ENCODE measurements at places on chromosomes 3 and 15.

GRCh38 chr3:129084501-129084900 is 23.9 kb downstream of the GP9 start:
- no peak for DNase-seq

GRCh38 chr15:89177633-89178306 is 43.6 kb downstream of the RLBP1 start:
- peak; percentile 75 for DNase-seq

GRCh38 chr3:30544812-30545211 is 61.6 kb upstream of the TGFBR2 start:
- peak; percentile 93 for DNase-seq

DNA sequence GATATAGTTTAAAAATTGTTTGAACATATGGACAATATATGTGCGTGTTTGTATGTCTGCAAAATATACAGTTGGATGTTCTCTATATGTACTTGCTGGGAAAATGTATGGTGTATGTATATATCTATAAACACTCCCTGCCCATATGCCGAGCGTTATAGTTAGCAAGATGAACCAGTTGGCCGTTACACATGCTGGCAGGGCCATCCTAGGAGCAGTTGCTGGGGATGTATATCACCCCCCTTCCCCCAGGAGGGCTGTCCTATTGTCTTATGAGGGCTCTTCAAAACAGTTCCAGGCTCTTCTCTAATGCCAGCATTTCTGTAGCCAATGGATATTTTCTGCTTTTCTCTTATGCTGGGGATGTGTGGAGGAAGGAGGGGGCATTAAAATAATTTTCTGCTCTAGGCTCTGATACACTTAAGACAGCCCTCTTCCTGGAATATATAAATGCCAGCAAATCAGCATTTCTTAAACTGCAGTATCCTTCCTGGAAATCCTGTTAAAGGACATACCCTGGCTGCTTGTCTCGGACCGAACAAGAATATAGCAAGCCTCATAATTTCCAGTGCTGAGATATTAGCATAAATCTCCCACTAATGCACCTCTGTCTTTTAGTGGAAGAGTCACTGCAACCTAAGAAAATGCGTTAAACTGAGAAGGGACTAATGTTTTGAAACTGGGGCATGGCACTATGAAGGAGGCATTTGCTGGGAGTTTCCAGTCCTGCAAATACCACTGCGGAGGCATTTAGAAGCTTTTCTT is 134.4 kb downstream of the MDFIC2 start:
- no peak for DNase-seq

GRCh38 chr3:73683706-73684105 is 59.0 kb upstream of the PDZRN3 start:
- DNase-seq = no peak

- peak; percentile 40 for DNase-seq
Measured at GRCh38 chr15:38260077-38260476, 7.4 kb downstream of the SPRED1 start.

- no peak for DNase-seq
Measured at GRCh38 chr3:158642005-158642404, 2.3 kb upstream of the GFM1 start.

DNA sequence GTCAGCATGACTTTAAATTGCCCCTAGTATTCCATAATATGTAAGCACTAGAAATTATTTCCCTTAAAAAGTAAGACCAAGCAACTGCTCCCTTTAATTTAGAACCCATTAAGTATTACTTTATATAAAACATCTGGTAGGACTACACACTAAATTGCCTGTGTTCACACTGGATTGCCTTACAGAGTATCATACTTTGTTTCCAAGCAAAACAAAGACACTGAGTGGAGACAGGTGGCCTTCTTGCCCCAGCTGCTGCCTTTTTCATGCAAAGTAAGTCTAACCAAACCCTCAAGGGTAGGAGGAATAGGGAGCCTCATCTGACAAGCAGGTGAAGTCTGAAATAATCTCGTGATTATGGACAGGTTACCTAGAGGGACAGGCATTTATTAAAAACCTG is 87.3 kb downstream of the PEX5L start:
- no peak for DNase-seq

- no peak for DNase-seq
Measured at GRCh38 chr15:68501259-68501591, 69.3 kb upstream of the ITGA11 start.

GRCh38 chr15:88479169-88479568 is 11.7 kb downstream of the MRPS11 start:
- peak; percentile 8 for DNase-seq

GRCh38 chr3:112773864-112774263 is 72.8 kb downstream of the CD200R1L start:
- DNase-seq = no peak

DNA sequence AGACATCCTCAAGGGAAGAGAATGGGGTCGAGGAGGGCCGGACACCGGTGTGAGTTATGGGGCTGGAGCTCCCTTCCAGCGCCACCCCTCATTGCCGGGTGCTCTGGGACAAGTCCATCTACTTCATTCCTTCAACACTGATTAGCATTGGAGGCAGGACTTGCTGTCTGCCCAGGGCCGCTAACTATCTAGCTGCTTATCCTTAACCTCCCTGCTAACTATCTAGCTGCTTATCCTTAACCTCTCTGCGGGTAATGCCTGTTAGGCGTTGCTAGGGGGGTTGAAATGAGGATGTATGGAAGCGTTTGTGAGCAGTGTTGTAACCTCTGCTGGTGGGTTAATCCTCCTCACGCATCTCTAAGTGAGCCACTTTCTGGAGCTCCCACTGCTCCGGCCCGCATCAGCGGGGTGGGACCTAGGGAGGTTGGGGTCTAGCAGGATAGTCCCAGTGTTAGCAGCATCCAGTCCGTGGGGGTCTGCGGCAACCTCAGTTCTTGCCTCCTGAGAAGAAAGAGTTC is 10.9 kb upstream of the CHAC1 start:
- peak; percentile 54 for DNase-seq

- DNase-seq = peak; percentile 79
Measured at GRCh38 chr15:95409626-95410310, 920.7 kb upstream of the NR2F2 start.

- DNase-seq = peak; percentile 56
Measured at GRCh38 chr15:60520825-60521368, 42.0 kb upstream of the ICE2 start.

DNA sequence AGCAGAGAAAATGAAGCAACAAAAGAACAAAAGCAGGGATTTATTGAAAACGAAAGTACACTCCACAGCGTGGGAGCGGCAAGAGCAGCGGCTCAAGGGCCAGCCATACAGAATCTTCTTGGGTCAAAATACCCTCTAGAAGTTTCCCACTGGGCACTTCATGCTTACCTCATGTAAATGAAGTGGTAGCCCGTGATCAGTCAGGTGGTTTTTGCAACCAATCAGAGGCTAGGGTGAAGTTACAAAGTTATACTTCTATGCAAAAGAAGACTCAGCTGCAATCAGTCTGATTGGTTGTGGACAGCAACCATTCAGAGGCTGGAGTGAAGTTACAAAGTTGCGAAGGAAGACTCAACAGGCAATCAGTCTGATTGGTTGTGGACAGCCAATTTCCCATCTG is 37.8 kb upstream of the TRH start:
- DNase-seq = peak; percentile 18

DNA sequence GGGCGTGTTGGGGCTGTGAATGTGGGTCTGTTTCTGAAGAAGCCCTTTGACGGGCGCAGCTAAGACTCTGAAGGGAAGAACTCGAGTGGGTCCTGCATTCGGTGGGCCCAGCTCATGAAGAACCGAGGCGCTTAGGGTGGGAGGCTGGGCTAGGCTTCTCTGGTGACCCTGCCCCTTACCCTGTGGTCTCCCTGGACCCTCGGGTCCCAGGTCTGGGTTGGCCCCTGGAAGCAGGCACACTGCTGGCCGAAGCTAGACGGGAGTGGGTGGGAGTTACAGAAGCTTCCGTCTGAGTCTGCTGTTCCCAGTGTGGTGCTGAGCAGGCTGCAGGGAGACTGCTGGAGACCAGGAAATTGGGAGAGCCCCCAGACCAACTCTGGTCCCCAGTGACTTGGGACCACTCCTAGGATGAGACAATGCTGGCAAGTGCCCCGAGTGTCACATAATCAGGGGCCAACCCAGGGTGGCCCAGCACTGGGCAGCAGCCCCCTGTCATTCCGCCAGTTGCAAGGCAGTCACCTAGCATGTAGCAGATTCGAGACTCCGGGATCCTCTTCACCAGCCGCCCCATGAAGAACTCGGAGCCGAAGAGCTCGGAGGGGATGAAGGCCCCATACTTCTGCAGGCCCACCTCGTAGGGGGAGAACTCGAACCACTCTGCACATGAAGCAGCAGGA is 16.7 kb upstream of the EHD4 start:
- DNase-seq = no peak

- DNase-seq = peak; percentile 71
Measured at GRCh38 chr15:66850078-66850991, 148.3 kb downstream of the SMAD6 start.

- DNase-seq = peak; percentile 53
Measured at GRCh38 chr15:90585863-90586262, 56.1 kb downstream of the CRTC3 start.

GRCh38 chr3:37985637-37986320 is 4.8 kb upstream of the VILL start:
- no peak for DNase-seq

DNA sequence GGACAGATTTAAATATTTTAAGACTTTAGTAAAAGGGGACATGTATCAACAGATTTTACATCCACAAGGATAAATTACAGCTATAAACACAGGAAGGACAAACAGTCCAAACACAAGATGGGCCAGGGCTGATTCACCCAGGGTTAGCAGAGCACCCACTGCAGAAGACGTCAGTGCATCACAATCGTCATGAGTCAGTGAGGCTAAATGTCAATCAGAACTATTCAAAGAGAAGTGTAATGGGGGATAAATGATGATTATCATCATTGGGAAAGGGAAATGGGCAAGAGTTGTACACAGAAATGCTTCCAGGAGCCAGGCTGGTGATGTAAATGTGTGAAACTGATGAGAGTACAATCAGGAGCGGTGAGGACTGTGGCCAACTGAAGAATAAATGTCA is 226.8 kb downstream of the PLCL2 start:
- peak; percentile 45 for DNase-seq

DNA sequence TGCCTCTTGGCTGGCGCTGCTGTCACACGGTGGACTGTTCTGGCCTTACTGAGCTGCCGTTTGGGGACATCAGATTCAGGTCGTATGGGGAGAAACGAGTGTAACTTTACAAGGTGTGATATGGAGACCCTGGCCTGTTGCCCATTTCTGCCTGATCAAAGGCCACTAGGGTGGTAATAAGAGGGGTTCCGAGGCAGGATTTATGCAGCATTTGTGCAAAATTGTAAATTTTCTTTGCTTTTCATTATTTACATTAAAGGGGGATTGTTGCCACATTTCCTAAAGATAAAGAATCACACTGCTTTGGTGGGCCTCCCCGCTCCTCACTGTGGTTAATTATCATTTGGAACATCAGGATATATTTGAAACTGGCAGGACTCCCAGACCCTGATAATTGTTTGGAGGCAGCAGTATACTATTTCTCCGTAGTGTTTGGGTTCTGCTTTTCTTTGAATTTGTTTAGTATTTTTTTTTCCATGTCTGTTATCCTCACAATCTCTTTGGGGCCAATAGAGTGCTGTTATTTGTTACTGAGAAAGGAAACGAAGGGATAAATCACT is 891 bp downstream of the NXPE3 start:
- peak; percentile 40 for DNase-seq

GRCh38 chr3:111548092-111548491 is 6.1 kb downstream of the CD96 start:
- DNase-seq = peak; percentile 38

DNA sequence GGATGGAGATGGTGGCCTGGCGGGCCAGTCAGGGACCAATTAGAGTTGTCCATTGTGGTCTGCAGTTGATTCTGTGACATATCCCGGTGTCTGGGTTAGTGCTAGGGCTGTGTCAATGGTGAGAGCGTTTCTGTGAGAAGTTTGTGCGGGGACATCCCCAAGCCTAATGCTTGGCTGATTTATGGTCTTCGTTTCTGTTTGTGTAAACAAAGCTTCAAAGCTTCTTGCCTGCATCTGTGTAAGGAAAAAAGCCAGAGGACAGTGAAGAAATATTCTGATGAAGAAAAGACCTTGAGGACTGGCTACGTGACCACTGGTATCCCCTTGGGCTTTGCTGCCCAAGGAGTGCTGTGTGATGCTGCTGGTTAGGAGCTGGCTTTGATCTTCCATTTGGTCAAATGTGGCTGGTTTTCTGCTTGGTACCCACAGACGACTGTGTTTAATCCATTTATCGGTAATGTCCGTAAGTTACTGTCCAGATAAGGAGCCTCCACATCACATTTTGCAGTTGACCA is 74.6 kb upstream of the LRTM1 start:
- peak; percentile 81 for DNase-seq

GRCh38 chr15:87523516-87523915 is 733.0 kb downstream of the NTRK3 start:
- no peak for DNase-seq

GRCh38 chr3:167851171-167851570 is 115.7 kb downstream of the SERPINI1 start:
- no peak for DNase-seq

GRCh38 chr15:90664650-90665287 is 52.4 kb upstream of the BLM start:
- no peak for DNase-seq

DNA sequence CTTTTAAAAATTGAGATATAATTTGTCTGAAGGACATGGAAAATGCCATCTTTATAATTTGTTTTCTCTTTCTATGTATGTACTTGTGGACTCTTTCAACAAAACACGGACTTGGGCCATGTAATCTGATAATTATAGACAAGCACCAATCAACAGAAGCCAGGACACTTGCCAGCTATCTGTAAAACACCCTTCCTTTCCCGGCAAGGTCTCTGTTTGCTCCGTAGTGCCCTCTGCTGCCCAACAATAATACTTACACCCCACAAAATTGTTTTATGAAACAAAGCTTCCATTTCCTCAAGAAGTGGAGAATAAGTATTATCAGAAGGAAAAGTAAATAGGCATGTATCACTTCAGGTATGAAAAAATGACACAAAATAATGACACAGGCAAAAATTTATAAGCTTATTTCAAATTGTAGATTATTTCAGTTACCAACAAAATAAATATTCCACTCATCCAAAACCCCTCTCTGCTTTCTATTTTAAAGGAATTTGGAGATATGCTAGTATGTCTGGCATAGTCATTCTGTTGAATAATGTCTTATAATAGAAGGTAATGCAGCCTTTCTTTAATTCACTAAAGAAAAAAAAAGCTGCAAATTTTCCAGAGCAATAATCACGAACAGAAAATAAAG is 32.8 kb downstream of the MYH15 start:
- peak; percentile 66 for DNase-seq

GRCh38 chr15:64045774-64046420 is 388 bp downstream of the DAPK2 start:
- no peak for DNase-seq

All from mesenchymal stem cell (in vitro differentiated cells and primary cell).